ENCODE measurements at places on chromosomes 6 and 20.

DNA sequence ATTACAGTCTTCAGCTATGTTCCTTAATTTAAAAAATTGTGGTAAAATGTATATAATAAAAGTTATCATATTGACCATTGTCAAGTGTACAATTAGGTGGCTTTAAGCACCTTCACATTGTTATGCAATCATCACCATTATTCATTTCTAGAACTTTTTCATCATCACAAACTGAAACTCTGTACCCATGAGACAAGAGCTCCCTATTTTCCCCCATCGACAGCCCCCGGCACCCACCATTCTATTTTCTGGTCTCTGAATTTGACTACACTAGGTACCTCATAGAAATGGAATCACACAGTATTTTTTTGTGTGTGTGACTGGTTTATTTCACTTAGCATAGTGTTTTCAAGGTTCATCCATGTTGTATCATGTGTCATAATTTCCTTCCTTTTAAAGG is 39.7 kb upstream of the FYN start:
- DNase-seq: no peak

DNA sequence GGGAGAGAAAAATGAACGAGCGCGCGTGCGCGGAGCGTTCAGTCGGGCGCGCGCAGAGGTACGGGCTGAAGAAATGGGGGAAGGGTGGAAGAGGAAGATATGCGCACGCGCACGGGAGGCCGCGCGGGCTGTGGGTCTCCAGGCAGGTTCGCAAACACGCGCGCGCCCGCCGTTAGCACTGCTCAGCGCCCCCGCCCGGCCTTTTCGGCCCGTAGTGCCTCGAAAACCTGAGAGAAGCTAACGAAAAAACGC is 393 bp downstream of the BCLAF1 start:
- DNase-seq: peak; percentile 90

DNA sequence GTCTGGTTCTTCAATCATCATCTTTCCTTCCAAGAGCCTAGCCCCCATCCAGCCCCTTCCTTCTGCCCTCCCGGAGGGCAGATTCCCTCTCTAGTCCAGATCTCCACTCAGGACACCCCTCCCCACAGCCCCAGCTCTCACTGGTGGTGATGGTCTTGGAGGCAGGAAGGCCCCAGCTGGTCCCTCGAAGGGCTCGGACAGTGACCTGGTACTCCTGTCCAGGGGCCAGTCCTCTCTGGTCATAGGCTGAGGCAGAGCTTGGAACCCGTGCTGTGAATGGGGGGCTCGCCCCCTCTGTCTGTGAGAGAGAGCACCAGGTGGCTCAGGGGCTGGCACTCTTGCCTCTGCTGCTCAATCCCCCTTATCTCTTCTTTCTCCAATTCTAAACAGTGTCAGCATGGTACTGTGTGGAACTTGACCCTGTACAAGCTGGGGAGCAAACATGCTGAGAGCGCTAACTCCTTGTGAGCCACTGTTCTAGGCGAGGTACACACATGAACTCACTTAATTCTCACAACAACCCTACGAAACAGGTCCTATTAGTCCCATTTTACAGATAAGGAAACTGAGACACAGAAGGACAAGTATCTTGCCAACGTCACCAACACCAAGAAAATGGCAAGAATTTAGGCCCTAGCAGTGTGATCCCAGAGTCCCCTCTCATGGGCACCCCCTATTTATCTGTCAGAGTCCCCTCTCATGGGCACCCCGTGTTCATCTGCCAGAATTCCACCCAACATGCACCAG is 19.9 kb downstream of the TNXB start:
- no peak for DNase-seq

DNA sequence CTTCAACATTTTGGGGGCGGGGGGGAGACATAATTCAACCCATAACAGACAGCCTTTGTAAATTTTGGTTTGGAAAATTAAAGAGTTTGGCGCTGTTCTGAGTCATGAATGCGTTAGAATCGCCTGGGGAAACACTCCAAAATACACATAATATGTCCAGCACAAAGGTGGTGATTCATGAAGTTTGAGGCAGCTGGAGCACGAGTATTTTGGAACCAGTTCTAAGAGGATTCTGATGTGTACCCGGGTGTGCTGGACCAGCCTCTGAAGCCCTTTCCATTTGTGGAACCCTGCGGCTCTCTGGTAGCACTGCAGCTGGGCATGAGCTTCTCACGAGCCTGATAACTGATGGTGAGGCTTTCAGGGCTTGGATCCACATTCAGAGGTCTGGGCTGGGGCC is 4.7 kb downstream of the GMPR start:
- no peak for DNase-seq

DNA sequence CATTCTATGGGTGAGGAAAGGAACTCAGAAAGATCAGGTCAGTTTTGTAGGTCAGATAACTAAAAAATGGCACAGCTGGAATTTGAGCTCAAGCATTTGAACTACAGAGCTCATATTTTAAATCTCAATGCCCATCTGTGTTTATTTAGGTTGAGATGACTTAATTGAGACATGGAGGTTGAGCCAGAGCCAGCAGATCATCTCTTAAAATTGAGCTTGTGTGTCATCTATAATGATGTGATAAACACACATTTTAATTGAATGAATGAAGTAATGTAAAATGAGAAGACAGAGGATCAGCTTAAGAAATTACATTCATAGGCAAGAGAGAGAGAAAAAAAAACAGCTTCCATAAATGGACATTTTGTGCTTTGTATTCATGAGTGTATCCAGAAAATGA is 3.7 kb downstream of the MANEA start:
- DNase-seq: no peak

GRCh38 chr20:32354592-32355416 is 3.3 kb upstream of the ASXL1 start:
- no peak for DNase-seq

- DNase-seq: no peak
Observed at GRCh38 chr6:33428224-33428965, 8.5 kb downstream of the SYNGAP1 start.
